ENCODE measurements at places on chromosomes 12 and 14.

GRCh38 chr14:31280871-31281220 is 73.3 kb upstream of the HECTD1 start:
- no peak for DNase-seq

DNA sequence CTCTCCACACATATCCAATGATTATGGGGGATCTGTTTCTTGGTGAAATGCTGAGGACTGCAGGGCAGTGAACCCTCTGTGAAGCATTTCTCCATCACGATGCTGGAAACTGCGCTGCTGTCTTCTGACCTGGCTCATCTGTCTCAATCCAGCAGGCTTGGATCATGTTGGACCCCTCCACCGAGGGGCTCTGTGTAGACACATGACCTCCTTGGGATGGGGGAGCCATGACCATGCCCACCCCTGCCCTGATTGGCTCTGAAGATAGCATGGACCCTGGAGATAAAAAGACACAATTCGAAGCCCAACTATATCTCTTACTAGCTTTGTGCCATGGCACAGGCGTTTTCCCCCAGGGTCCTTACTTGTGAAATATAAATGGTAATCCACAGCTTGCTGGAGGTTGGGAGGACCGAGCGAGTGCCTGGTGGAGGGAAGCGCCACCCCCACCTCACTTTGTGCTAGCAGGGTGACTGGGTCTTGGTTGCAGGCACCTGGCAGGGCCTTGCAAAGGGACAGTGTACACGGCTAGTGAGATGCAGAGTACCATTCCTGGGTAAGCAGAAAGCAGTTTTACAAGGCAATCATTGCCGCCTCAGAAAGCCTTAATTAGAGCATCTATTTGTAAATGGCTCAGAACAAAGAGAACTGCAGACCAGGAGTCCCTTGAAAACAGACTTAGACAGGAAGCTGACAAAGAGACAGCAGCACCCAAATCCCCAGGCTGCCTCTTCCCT is 2.4 kb upstream of the KRT83 start:
- DNase-seq, result no peak

DNA sequence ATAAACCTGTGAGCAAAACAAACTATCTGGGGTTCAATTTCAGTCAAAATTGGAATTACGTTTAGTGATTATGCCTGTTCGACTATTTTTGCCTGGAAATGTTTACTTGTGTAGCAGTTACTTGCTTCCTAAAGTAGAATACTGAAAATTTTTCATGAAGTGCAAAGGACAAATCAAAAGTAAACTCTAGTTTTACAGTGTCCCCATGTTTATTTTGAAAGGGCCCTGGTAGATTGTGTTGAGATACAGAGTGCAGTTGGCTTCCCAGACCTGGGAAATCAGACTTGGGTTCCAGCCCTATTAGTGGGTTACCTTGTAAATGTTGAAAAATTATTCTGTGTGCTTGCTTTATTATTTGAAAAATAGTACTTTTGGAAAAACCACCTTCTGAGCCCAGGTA is 17.3 kb downstream of the KLRB1 start:
- no peak for DNase-seq

GRCh38 chr12:46473634-46474329 is 101.2 kb upstream of the SLC38A2 start:
- DNase-seq, result no peak

- peak; percentile 90 for DNase-seq
Observed at GRCh38 chr12:120094485-120094884, 22.1 kb downstream of the RAB35 start.

DNA sequence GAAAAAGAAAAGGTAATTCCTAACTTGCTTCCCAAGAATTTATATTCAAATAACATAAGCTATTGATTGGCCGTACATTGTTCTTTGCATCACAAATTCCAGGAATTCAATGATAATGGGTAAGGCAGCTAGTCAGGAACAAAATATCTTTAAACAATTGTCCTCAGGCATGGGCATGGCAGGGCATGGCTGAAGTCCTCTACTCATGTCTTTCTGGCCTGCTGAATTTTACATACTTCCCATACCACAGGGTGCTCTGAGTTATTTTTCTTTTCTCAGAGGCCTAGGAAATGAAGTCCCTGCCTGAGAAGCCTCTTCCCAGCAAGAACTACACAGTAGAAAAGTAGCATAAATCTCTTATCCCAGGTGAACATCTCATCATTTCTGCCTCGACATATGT is 15.1 kb upstream of the DRAM1 start:
- DNase-seq, result no peak

GRCh38 chr14:34699873-34700621 is 14.3 kb downstream of the CFL2 start:
- no peak for DNase-seq

- no peak for DNase-seq
Observed at GRCh38 chr12:89980236-89980635, 271.6 kb upstream of the ATP2B1 start.

DNA sequence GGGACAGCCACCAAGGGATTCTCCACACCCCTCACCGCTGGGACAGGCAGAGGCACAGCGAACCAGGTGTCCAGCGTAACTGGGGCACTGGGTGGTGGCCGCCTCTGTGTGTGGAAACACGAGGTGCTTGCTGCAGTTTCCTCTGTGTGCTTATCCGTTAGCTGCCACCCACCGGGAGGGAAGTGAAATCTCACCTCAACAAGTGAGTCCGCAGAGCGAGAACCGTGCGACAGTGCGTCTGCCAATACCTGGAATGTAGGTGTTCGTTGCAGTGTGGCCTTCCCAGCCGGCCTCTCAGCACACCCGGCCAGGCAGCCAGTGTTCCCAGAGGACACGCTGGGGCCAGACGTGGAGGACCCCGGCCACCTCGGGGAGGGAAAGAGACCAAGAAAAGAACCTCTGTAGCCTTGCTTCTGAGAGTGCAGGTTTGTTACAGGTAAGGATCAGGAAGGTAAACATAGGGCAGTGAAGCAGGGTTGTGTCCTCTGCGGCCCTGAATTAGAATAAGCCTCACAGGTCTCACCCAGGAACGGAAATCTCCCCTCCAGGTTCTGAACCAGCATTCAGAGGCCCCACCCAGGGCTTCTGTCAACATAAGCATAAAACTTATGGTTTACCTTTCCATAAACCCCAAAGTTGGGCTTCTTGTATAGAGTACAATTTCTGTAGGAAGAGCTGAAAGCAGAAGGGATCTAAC is 1.5 kb downstream of the BCL2L14 start:
- DNase-seq, result no peak

DNA sequence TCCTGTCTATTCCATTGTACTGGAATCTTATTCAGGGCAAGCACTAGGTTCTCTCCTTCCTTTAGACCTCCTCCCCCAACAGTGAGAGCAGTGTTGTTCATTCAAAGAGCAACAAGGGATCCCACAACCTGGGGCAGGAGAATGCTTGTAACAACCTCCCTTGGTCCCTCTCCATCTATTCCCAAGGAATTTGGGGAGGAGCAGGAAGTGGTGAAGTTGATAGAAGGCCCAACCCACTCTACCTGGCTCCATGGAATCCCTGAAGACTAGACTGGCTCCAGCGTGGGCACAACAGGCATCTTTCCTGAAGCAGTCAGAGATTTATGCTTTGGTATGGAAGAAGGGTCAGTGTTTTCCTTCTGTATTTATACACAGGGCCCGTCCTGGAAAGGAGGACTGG is 33.4 kb upstream of the CISTR start:
- DNase-seq, result no peak

DNA sequence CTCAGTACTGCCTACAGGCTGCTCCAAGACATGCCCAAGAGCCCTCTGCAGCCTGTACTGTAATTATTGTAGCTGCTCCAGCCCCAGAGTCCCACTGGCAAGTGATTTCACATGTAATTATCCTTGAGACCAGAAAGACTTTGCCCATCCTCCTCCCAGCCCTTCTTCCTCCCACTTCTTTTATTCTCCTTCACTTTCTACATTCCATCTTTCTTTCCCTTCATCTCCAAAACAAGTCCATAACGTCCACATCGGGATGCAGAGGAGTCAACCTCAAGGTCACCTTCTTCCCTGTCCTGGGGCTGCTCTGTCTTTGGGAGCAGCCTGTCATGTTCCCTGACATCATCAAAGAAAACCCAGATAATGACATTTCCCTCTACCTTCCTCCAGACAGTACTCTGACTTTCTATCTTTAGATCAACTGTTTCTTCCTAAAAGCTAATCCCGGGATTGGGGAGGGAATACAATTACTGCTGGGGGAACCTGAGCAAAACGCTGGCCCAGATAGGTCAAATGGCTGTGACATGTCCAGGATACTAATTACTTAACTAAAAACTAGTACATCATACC is 39.1 kb downstream of the SLC8A3 start:
- DNase-seq, result no peak

GRCh38 chr14:79342942-79343341 is 868.4 kb downstream of the DIO2 start:
- DNase-seq, result no peak

- DNase-seq, result no peak
Observed at GRCh38 chr12:11697131-11697530, 47.7 kb downstream of the ETV6 start.

GRCh38 chr14:74882103-74882920 is 596 bp downstream of the DLST start:
- DNase-seq, result no peak

Data from dorsolateral prefrontal cortex (tissue), 122 donors.